Activated CD4-positive, alpha-beta T cell treated with anti-CD3 and anti-CD28 coated beads, Interleukin-2, amount 10 ng/mL, durations not matched to agents 7 days and 5 days (primary cell): ENCODE measurements at places on chromosomes 11 and 22.

- H3K27me3 ChIP-seq: no peaks in the 10 kb centered on the region
- H3K4me3 ChIP-seq: no peak overlapping the region
- no peak overlapping the region for H3K27ac ChIP-seq
- no peaks in the 10 kb centered on the region for H3K4me1 ChIP-seq
Observed at GRCh38 chr11:29300420-29300819, 716.4 kb downstream of the KCNA4 start.

- H3K36me3 ChIP-seq: no peaks in the 10 kb centered on the region
- no peak overlapping the region for H3K4me3 ChIP-seq
- H3K27me3 ChIP-seq: no peaks in the 10 kb centered on the region
- no peaks in the 10 kb centered on the region for H3K4me1 ChIP-seq
- no peak for DNase-seq
Observed at GRCh38 chr22:48938741-48939140, 888.9 kb downstream of the BRD1 start.

DNA sequence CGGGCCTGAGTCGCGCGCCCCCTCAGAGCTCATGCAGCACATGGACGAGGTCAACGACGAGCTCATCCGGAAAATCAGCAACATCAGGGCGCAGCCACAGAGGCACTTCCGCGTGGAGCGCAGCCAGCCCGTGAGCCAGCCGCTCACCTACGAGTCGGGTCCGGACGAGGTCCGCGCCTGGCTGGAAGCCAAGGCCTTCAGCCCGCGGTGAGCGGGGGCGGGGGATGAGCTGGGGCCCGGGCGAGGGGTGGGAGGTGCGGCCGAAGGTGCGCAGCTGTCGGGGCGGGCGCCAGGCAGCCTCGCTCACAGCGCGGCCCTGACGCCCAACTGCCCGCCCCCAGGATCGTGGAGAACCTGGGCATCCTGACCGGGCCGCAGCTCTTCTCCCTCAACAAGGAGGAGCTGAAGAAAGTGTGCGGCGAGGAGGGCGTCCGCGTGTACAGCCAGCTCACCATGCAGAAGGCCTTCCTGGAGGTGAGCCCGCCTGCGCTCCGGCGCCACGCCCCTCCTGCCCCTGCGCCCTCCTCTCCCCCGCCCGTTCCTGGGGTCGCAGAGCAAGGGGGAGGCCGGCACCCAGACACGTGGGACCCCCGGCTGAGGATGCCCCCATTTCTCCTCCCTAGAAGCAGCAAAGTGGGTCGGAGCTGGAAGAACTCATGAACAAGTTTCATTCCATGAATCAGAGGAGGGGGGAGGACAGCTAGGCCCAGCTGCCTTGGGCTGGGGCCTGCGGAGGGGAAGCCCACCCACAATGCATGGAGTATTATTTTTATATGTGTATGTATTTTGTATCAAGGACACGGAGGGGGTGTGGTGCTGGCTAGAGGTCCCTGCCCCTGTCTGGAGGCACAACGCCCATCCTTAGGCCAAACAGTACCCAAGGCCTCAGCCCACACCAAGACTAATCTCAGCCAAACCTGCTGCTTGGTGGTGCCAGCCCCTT is 20.5 kb downstream of the EPS8L2 start:
- peak overlapping the region; percentile 46 for H3K27ac ChIP-seq
- H3K36me3 ChIP-seq: no peaks in the 10 kb centered on the region
- H3K27me3 ChIP-seq: peaks cover 13% of the 10 kb centered on the region
- peak; percentile 53 for DNase-seq
- H3K4me1 ChIP-seq: peaks cover 16% of the 10 kb centered on the region
- peak overlapping the region; percentile 51 for H3K4me3 ChIP-seq

GRCh38 chr22:49205483-49205800 is 622.2 kb downstream of the BRD1 start:
- DNase-seq: no peak
- H3K36me3 ChIP-seq: no peaks in the 10 kb centered on the region
- H3K4me3 ChIP-seq: no peak overlapping the region
- no peaks in the 10 kb centered on the region for H3K4me1 ChIP-seq
- H3K27ac ChIP-seq: no peak overlapping the region
- no peaks in the 10 kb centered on the region for H3K27me3 ChIP-seq

- H3K27me3 ChIP-seq: no peaks in the 10 kb centered on the region
- H3K27ac ChIP-seq: no peak overlapping the region
- H3K36me3 ChIP-seq: no peaks in the 10 kb centered on the region
- H3K4me1 ChIP-seq: no peaks in the 10 kb centered on the region
- DNase-seq: no peak
Observed at GRCh38 chr22:48942698-48943566, 884.7 kb downstream of the BRD1 start.

DNA sequence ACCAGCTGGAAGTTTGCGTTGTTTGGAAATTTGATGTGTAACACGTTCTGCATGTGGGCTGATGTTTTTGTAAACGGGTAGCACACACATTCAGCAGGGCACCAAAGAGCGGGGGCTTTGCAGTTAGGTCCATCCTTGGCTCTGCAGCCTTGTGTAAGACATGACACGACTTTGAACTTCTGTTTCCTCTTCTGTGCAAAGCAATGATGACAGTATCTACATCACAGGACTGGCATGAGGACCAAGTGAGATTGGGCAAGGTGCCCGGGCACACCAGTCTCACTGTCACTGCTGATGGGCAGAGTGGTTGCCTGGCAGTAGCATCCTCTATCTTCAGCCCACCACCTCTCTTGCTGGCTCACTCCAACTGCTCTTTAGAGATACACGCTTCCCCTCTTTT is 3.3 kb downstream of the TCN2 start:
- no peaks in the 10 kb centered on the region for H3K36me3 ChIP-seq
- peaks cover 43% of the 10 kb centered on the region for H3K4me1 ChIP-seq
- peaks cover 1% of the 10 kb centered on the region for H3K27me3 ChIP-seq
- no peak overlapping the region for H3K27ac ChIP-seq
- H3K4me3 ChIP-seq: no peak overlapping the region

GRCh38 chr11:126992804-126993111 is 7.8 kb downstream of the KIRREL3 start:
- no peaks in the 10 kb centered on the region for H3K4me1 ChIP-seq
- no peak overlapping the region for H3K27ac ChIP-seq
- no peaks in the 10 kb centered on the region for H3K36me3 ChIP-seq

GRCh38 chr11:46253258-46254132 is 24.0 kb upstream of the CREB3L1 start:
- peaks cover 2% of the 10 kb centered on the region for H3K27me3 ChIP-seq
- H3K4me1 ChIP-seq: peaks cover 3% of the 10 kb centered on the region
- no peaks in the 10 kb centered on the region for H3K36me3 ChIP-seq

DNA sequence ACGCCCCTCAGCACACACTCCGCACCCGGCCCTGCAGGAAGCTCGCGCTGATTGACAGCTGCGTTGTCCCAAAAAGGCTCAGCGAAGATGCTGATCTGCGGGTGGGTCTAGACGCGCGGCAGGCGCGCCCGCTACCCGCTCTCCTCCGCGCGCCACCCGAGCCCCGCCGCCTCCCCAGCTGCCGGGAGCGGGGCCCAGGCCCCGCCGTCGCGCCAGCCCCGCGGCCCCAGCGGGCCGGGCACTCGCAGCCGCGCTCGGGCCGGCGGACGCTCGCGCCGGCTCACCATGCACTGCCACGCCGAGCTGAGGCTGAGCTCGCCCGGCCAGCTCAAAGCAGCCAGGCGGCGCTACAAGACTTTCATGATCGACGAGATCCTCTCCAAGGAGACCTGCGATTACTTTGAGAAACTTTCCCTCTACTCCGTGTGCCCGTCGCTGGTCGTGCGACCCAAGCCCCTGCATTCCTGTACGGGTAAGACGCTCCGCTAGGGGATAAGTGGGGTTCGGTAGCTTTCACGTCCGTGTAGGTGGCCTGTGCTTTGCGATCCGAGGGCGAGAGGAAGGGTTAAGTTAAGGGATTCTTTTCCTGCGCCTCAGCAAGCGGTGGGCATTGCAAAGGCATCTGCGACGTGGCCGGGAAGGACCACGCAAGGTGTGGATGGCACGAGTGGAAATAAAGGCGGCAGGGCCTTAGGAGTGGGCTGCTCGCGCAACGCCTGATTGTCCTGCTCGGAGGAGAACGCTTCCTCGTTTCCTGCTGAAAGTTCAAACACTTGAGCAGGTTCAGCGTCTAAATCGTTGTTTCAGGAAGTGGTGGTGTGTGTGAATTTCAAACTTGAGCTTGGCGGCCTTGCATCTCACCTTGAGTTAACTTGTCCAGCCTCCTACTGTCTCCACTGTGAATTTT is at the start of gene BARX2:
Gene BARX2 (plus strand): TSS at position 98 of the 907 bp plus-strand sequence. CDS start 188 bp downstream, at position 286.
- H3K36me3 ChIP-seq: no peaks in the 10 kb centered on the region
- peaks cover 82% of the 10 kb centered on the region for H3K27me3 ChIP-seq
- peaks cover 26% of the 10 kb centered on the region for H3K4me1 ChIP-seq
- peak within 1 kb of the TSS; percentile 36 for H3K27ac ChIP-seq
- peak; percentile 24 for DNase-seq

DNA sequence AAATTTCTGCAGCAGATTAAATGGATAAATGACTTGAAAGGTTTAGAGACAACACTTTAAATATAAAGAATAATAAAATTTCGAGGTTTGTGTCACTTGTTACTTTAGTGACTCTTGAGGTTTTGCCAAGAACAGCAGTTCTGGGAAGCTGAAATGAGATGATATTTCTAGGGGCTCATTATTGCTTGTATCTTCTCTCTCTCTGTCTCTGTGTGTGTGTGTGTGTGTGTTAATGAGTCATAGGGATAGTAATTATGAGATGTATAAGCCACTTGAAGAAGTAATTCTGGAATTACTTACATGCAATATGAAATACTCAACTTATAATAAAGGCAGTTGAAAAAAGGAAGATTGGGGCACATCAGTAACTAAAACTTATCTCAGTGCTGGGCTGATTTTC is 9.6 kb upstream of the OR10G7 start:
- H3K4me1 ChIP-seq: no peaks in the 10 kb centered on the region
- no peaks in the 10 kb centered on the region for H3K36me3 ChIP-seq
- no peak for DNase-seq
- H3K4me3 ChIP-seq: no peak overlapping the region
- H3K27ac ChIP-seq: no peak overlapping the region

- no peak overlapping the region for H3K27ac ChIP-seq
- DNase-seq: no peak
- H3K4me1 ChIP-seq: peaks cover 8% of the 10 kb centered on the region
- no peaks in the 10 kb centered on the region for H3K36me3 ChIP-seq
Observed at GRCh38 chr11:114027391-114027790, 32.1 kb upstream of the ZBTB16 start.

- no peaks in the 10 kb centered on the region for H3K27me3 ChIP-seq
- H3K4me1 ChIP-seq: peaks cover 48% of the 10 kb centered on the region
- no peak for DNase-seq
- H3K4me3 ChIP-seq: no peak overlapping the region
- peaks cover 55% of the 10 kb centered on the region for H3K36me3 ChIP-seq
- no peak overlapping the region for H3K27ac ChIP-seq
Observed at GRCh38 chr22:49793871-49794270, 33.8 kb downstream of the BRD1 start.

DNA sequence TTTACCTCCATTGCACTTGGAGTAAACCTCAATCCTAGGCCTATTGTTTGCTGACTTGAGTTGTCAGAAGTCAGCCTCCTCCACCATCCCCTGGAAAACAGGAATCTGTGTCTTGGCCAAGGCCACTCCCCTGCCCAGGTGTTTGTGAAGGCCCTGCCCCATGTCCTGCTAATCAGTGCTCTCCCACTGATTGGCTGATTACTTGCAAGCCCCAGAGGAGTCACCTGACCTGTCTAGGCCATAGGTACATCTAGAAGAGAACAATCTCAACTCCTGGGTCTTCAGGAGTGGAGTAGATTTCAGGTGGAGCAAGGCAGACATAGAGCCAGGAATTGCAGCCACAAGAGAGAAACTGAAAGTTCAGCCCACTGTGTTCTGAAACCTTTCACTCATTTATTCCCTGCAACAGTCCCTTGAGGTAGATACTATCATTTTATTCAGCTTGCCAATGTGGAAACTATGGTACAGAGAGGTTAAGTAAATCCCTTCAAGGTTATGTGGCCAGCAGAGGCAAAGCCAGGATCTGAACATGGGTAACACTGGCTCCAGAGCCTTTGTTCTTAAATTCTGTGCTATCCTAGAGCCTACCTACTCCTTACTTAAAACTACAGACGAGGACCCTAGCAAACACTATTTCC is 10.4 kb downstream of the OAF start:
- no peak overlapping the region for H3K27ac ChIP-seq
- DNase-seq: no peak
- peaks cover 7% of the 10 kb centered on the region for H3K27me3 ChIP-seq
- no peak overlapping the region for H3K4me3 ChIP-seq

GRCh38 chr11:94423507-94423906 is 22.3 kb upstream of the GPR83 start:
- H3K4me1 ChIP-seq: peaks cover 2% of the 10 kb centered on the region
- H3K36me3 ChIP-seq: peaks cover 45% of the 10 kb centered on the region
- no peaks in the 10 kb centered on the region for H3K27me3 ChIP-seq
- H3K27ac ChIP-seq: no peak overlapping the region

DNA sequence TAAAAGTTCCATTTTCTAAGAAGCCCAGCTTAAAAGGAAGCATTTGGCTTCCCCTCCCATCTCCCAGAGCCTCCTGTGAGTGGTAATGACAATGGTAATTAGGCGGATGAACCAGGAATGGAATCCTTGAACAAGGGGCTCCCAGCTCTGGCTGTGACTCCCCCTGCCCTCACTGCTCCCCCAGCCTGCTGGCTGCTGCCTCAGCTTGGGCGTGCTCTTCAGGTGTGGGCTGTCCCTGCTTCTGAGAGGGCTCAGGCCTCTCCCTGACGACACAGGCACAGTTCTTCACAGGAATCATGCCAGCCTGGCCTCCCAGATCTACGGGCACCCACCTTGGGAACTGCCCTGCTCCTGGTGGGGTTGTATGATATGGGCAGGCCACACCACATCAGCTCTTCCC is 81.7 kb upstream of the NARS2 start:
- H3K36me3 ChIP-seq: no peaks in the 10 kb centered on the region
- no peak overlapping the region for H3K27ac ChIP-seq
- no peaks in the 10 kb centered on the region for H3K27me3 ChIP-seq
- no peak for DNase-seq
- H3K4me3 ChIP-seq: no peak overlapping the region

DNA sequence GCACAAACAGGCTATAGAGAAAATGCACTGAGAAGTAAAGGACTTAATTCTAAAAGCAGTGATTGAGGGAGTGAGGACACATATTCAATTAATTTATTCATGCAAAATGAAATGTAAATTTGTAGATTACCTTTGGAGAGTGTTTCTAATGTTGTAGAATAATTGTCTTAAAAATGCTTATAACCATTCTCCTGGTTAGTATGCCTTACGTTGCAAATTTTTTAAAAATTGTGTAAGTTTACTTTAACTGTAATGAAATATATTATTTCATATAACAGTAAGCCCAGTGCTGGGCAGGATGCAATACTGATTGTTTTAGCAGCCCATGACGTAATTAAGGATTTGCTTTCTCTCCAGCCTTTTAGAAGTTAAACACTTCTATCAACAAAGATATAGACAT is 26.6 kb downstream of the OR52E1 start:
- no peak overlapping the region for H3K4me3 ChIP-seq
- H3K27ac ChIP-seq: no peak overlapping the region
- no peaks in the 10 kb centered on the region for H3K4me1 ChIP-seq
- no peaks in the 10 kb centered on the region for H3K27me3 ChIP-seq
